ENCODE measurements at places on chromosomes 16 and 17.

DNA sequence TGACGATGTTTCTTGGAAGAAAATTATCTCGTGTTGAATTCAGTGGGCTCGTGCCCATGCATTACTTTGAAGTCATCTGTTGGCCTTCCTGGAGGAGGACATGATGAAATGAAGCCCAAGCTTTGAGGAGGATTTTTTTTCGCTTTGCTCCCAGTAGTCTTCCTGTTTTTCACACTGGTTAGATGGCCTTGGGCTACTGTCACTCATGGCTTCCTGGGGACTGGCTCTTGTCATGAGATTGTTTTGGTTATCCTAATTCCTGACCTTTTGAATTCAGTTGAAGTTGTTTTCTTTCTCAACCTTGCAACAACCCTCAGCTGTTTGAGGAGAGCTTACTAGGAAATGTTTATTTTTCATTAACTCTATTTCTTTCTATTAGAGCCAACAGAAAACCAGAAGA, 430.7 kb downstream of the HS3ST3B1 start:
- no peak for DNase-seq

DNA sequence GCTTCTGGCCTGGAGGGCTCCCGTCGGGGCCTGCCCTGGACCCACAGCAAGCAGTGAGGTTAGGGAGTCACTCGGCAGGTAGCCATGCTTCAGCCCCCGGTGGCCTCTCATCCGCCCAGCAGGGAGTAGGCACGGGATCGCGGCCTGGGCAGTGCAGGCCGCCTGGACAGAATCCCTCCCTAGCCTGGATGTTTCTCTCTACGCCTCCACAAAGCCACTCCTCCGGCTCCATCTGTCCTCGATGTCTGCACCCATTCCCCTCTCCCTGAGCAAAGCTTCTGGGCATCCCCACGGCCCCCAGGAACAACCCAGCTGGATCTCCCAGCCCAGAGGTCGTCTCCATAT, 145.2 kb downstream of the RBFOX3 start:
- no peak for DNase-seq

DNA sequence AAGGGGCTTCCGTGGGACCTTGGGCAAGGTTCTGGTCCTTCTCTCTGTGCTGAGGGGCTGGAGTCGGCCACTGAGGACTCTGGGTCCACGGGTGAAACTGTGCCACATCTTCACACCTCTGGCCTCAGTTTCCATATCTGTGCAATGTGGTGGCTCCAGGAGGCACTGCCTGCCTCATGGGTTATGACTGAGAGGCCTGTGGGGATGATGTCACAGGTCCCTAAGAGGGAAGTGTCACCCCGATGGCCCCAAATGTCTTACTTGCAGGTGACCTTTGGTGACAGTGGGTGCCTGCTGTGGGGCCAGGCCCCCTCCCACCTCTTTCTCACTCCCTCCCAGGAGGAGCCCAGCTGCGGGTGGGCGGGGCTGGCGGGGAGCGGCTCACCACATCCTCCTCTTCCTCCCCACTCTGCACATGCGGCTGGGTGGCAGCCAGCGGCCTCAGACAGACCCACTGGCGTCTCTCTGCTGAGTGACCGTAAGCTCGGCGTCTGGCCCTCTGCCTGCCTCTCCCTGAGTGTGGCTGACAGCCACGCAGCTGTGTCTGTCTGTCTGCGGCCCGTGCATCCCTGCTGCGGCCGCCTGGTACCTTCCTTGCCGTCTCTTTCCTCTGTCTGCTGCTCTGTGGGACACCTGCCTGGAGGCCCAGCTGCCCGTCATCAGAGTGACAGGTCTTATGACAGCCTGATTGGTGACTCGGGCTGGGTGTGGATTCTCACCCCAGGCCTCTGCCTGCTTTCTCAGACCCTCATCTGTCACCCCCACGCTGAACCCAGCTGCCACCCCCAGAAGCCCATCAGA, at the start of gene IL21R:
Gene IL21R, plus strand, starts transcription at position 407 of the 801 bp plus-strand sequence. CDS start 27,898 bp downstream, outside the sequence.
- peak; percentile 77 for DNase-seq

- no peak for DNase-seq
These were observed 13.5 kb downstream of the CRYM start for GRCh38 chr16:21264571-21265036.

GRCh38 chr16:50709061-50709684, 15.8 kb downstream of the NOD2 start:
- no peak for DNase-seq

All from activated CD4-positive, alpha-beta T cell treated with anti-CD3 and anti-CD28 coated beads for 1 hour (primary cell).